A549 treated with CORT108297 at 1 μM for 4 hours (cell line): ENCODE measurements at places on chromosomes 11 and 22. TPM values are rescaled to one million over a fixed set of nuclear protein-coding genes. Genes with fewer than 3 reads are reported as not detected.

The RAG1 gene
- total RNA-seq = 0.09 to 0.64 TPM (median 0.32 TPM) in 5 replicates

The LRRC4C gene
- not detected in 5 replicates for total RNA-seq

The SCGB1D2 gene
- 0.30 TPM in 1 of 5 replicates, not detected in the others for total RNA-seq

The GSTT2 gene
- total RNA-seq = 0.11 to 0.20 TPM in 2 of 5 replicates, not detected in the others

The LGR4 gene
- 31.6 to 41.7 TPM (median 38.2 TPM) in 5 replicates for total RNA-seq

The OR52A1 gene
- not detected in 5 replicates for total RNA-seq

The CALCB gene
- 0.07 to 0.09 TPM in 2 of 5 replicates, not detected in the others for total RNA-seq

The TUB gene
- total RNA-seq = 5.4 to 8.4 TPM (median 7.6 TPM) in 5 replicates

The TECTA gene
- 0.03 to 0.14 TPM (median 0.10 TPM) in 4 of 5 replicates, not detected in the other for total RNA-seq

The TOMT gene
- not detected in 5 replicates for total RNA-seq

The VPS26B gene
- total RNA-seq = 19.0 to 23.3 TPM (median 21.8 TPM) in 5 replicates

The CASTOR1 gene
- total RNA-seq = 3.7 to 7.2 TPM (median 5.5 TPM) in 5 replicates

The EXPH5 gene
- 0.01 to 0.05 TPM (median 0.02 TPM) in 5 replicates for total RNA-seq

The TMEM223 gene
- total RNA-seq = 18.0 to 32.7 TPM (median 32.4 TPM) in 5 replicates

The OR10W1 gene
- total RNA-seq = not detected in 5 replicates

The SPDYC gene
- total RNA-seq = not detected in 5 replicates

The CRYBB3 gene
- 0.22 TPM in 1 of 5 replicates, not detected in the others for total RNA-seq

The CRYBB2 gene
- not detected in 5 replicates for total RNA-seq

The SCARF2 gene
- 0.58 to 1.4 TPM (median 0.95 TPM) in 5 replicates for total RNA-seq

The CD6 gene
- 0.07 to 0.20 TPM (median 0.15 TPM) in 5 replicates for total RNA-seq

The SLC22A25 gene
- total RNA-seq = not detected in 5 replicates

The SHANK3 gene
- 3.0 to 5.7 TPM (median 4.6 TPM) in 5 replicates for total RNA-seq

The SYT13 gene
- total RNA-seq = 6.6 to 8.1 TPM (median 7.0 TPM) in 5 replicates

The CFAP300 gene
- total RNA-seq = 4.9 to 6.9 TPM (median 6.1 TPM) in 5 replicates

The RTN4RL2 gene
- total RNA-seq = 59.0 to 127 TPM (median 116 TPM) in 5 replicates

The RFPL2 gene
- total RNA-seq = 0.07 to 0.21 TPM (median 0.11 TPM) in 5 replicates

The CCDC15 gene
- total RNA-seq = 0.50 to 0.62 TPM (median 0.54 TPM) in 5 replicates

The LARGE2 gene
- total RNA-seq = 1.2 to 3.6 TPM (median 2.4 TPM) in 5 replicates

The OR8D1 gene
- not detected in 5 replicates for total RNA-seq

The SLC29A2 gene
- total RNA-seq = 3.1 to 5.3 TPM (median 4.5 TPM) in 5 replicates

The ZFTA gene
- total RNA-seq = 5.0 to 7.7 TPM (median 6.4 TPM) in 5 replicates

The FDXACB1 gene
- total RNA-seq = 1.3 to 1.7 TPM (median 1.6 TPM) in 5 replicates

The CLCF1 gene
- 39.1 to 53.1 TPM (median 45.3 TPM) in 5 replicates for total RNA-seq

The SCN2B gene
- total RNA-seq = not detected in 5 replicates

The AMPD3 gene
- total RNA-seq = 7.0 to 10.2 TPM (median 7.7 TPM) in 5 replicates

The ANO1 gene
- total RNA-seq = 1.2 to 2.0 TPM (median 1.4 TPM) in 5 replicates

The KBTBD3 gene
- 1.1 to 1.6 TPM (median 1.3 TPM) in 5 replicates for total RNA-seq

The FIBIN gene
- total RNA-seq = not detected in 5 replicates

The MIOX gene
- total RNA-seq = 0.12 TPM in 1 of 5 replicates, not detected in the others

The GRIK4 gene
- total RNA-seq = 0.02 to 0.03 TPM in 2 of 5 replicates, not detected in the others

The OR52I2 gene
- not detected in 5 replicates for total RNA-seq

The GPR83 gene
- 0.03 to 0.08 TPM (median 0.05 TPM) in 5 replicates for total RNA-seq

The CABP7 gene
- total RNA-seq = 0.09 to 0.21 TPM (median 0.16 TPM) in 5 replicates

The SEC14L6 gene
- 0.03 TPM in 1 of 5 replicates, not detected in the others for total RNA-seq

The FZD4 gene
- 1.0 to 1.3 TPM (median 1.2 TPM) in 5 replicates for total RNA-seq

The RTN4R gene
- total RNA-seq = 5.8 to 13.3 TPM (median 11.6 TPM) in 5 replicates

The SCO2 gene
- 2.7 to 9.9 TPM (median 5.5 TPM) in 5 replicates for total RNA-seq

The SMTN gene
- total RNA-seq = 27.3 to 33.2 TPM (median 30.1 TPM) in 5 replicates

The KCNA4 gene
- total RNA-seq = not detected in 5 replicates

The PRAME gene
- total RNA-seq = 99.6 to 116 TPM (median 112 TPM) in 5 replicates

The NRGN gene
- 6.3 to 11.9 TPM (median 11.1 TPM) in 5 replicates for total RNA-seq

The MS4A15 gene
- not detected in 5 replicates for total RNA-seq

The CHORDC1 gene
- total RNA-seq = 79.5 to 154 TPM (median 96.2 TPM) in 5 replicates

The MTFP1 gene
- total RNA-seq = 67.6 to 78.1 TPM (median 74.0 TPM) in 5 replicates
